Stimulated activated CD4-positive, alpha-beta T cell treated with anti-CD3 and anti-CD28 coated beads, TNF-alpha, amount 100 ng/mL, for 4 hours (primary cell): ENCODE measurements at places on chromosomes 6 and 20.

DNA sequence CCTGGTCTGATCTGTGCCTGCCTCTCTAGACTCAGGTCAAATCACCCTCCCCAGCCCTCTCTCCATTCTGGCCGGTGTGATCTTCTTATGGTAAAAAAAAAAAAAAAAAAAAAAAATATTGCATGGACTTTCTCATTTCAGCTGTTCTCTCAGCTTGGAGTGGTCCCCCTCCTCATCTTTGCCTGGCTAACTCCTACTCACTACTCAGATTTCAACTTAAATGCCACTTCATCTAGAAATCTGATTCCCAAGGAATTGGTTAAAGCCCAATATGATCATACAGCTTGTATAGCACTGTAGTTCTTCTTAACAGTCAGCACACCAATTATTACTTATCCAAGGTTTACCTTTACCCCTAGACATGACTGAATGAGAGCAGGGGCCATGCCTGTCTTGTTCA is 105.9 kb upstream of the CARMIL1 start:
- no peak for DNase-seq

GRCh38 chr6:149445573-149445972 is 39.2 kb downstream of the ZC3H12D start:
- no peak for DNase-seq

GRCh38 chr20:32635764-32636163 is 38.0 kb downstream of the C20orf203 start:
- DNase-seq, result no peak

DNA sequence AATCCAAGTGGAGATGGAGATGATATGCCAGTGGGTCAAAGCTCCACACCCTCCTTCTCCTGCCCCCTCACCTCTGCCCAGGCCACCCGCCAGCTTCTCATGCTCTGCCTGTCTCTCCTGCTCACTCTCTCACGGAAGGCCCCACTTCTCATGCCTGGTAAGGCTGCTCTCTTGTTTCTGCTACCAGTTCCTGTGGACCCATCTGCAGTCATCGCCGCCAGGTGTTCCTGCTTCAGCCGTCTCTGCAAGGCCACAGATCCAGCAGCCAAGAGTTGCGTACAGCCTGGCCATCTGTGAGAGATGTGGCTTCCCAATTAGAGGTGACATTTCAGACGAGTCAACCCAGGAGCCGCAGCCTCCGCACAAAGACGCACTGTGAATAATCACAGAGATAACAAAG is 40.8 kb upstream of the NXT1 start:
- DNase-seq, result no peak

DNA sequence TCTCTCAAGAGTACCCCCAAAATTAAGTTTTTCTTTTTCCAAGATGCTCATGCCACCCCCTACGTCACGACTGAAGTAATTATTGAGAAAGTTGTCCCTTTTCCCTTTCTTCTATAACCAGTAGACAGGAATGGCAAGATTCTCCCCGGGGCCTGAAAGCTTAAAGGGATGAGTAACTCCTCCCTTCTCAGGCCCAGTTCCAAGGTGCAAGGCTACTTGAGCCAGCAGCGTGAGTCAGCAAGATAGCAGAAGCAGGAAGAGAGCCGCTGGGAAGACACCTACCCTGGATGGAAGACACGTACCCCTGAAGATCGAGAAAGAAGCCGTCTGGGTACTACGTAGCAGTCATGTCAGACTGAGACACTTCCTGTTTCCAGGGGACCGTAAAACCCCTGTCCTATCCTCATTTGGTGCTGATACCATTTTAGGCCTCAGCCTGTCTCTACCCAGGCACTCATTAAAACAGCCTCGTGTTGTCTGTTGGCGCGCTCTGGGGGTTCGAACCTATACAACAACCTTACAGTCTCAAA is 241.0 kb downstream of the ADGRG6 start:
- DNase-seq, result no peak

DNA sequence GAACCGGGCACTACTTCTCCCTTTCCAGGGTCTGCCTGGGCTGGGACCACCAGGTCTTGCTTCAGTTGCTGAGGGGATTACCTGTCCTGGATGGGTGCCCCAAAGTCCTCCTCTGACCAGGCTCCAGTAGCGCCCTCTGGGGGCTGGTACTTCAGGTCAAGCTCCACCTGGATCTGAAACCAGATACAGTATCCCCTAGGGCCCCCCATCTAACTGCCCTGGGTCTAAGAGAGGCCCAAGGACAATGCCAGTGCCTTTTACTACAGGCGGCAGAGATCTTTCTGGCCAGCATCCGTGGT is 11.2 kb upstream of the SPAG4 start:
- no peak for DNase-seq
